ENCODE measurements at places on chromosomes 1 and 21. TPM values are rescaled to one million over a fixed set of nuclear protein-coding genes. Genes with fewer than 3 reads are reported as not detected.

Gene PLPPR4
- total RNA-seq: 0.55 TPM

Gene KLHDC8A
- total RNA-seq: not detected

Gene THEM5
- not detected for total RNA-seq

GRCh38 chr1:22645931-22646330 lies 2.5 kb downstream of the C1QC start:
- DNase-seq: no peak

DNA sequence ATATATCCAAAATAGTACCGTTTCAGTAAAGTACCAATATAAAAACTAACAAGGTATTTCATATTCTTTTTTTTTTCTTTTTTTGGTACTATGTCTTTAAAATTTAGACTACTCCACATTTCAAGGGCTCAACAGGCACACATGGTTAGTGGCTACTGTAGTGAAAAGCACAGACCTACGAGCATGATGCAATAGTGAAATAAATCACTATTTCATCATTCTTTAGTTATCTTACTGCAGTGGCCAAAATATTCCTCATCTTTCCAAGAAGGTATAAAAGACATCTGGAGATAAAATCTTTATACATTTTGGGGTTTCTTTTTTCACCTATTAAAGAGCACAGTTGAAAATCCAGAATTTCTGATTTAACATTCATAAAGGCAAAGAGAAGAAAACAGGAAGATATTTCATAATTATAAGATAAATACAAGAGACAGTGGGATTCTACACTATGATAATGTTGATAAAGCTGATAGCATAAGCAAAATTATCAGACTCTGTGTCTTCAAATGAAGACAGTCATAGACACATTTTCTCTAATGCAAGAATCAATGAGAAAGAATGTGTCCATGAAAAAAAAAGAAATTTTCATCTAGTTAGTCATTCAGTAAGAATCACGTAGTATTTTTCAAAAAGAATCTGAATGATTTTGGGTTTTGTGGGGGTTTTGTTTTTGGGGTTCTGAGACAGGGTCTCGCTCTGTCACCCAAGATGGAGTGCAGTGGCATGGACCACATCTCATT lies 41.9 kb downstream of the CEP170 start:
- DNase-seq: no peak

DNA sequence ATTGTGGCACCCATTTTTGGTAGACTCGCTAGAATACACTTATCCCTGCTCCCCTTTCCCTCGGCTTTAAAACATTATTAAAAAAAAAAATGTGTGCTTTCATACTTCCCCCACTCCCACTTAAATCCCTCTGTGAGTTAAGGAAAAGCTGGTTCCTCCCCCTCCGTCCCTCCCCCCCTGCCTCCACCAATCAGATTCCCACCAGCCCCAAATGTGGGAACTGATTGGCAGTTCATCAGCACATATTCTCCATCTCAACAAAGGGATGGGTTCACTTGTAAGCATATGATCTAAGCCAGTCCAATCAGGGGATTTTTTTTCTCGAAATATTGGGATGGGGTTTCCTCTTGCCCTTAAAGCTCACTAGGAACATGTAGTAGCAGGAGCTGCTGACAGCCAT lies 10.8 kb upstream of the FYB2 start:
- DNase-seq: no peak

DNA sequence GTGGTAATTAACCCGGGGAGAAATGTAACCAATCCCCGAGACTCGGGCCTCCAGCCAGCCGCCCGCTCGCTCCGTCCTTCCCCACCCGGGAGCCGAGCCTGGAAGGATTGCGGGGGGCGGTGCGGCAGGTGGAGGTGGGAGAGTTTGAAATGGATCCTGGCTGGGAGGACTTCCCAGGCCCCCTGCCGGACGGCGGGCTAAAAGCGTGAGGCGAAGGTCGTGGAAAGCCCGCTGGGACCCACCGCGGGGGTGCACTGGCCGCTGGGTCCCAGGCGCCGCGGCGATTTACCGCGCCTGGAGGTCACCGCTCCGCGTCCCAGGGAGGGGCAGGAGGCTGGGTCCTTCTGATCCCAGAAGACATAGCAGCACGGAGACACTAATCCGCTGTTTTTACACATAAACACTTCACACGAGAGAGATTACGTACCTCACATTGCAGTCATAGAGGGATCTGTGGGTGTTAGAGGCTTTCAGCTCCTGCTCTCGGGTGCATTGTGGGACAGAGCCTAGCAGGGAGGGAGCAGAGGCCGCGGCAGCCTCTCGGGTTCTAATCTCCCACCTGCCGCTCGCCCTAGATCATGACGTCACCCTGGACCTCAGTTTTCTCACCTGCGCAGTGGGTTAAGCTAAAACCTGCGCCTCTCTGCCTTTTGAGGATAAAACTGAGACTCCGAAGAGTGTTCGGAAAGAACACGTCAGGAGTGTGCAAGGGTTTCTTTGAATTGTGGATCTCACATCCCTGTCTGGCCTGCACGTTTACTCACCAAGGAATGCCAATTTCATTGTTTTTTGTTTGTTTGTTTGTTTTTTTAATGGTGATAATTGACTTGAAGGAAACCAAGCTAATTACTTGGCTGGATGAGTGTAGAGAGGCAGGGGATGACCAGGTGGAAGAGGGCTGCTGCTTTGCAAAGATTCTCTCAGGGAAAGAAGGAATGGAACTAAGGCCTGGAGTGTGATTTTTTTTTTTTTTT lies 17.1 kb upstream of the TMEM9 start:
- DNase-seq: peak; percentile 70

- no peak for DNase-seq
Observed at GRCh38 chr1:5297886-5298239, 643.5 kb downstream of the AJAP1 start.

- no peak for DNase-seq
Observed at GRCh38 chr1:3847081-3847480, 9.9 kb downstream of the CEP104 start.

DNA sequence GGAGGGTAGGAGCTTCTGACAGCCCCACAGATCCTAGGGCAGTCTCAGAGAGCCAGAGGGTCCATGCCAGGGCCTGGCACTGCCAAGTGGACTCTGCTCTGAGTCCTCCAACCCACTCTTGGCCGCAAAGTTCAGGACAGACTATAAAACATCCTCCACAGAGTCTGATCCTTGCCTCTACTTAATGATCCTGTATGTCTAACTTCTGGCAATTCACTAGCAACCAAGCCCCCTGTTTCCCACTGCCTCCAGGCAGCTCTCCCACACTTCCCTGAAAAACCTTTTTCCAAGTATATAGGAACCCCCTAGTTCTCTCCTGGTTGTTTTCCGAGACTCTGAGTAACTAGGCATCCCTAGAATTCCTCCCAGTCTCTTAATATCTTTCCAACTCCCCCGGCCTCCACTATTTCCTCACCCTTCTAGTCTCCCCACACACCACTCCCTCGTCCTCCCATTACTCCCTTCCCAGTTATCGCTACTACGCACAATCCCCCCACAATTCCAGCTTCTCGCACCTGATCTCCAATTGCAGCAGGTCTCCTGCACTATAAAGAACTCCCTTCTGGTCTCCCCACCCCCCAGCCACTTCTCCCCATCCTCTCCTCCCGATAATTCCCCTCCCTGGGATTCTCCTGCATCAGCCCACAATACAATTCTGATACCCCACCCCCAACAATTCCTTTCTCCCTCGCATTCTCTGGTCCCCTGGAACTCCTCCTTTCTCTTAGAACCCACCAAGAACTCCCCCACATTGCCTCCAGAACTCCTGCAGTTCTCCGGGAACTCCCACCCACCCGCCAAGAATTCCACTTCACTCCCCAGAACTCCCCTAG lies 574 bp downstream of the IGSF9 start:
- no peak for DNase-seq

DNA sequence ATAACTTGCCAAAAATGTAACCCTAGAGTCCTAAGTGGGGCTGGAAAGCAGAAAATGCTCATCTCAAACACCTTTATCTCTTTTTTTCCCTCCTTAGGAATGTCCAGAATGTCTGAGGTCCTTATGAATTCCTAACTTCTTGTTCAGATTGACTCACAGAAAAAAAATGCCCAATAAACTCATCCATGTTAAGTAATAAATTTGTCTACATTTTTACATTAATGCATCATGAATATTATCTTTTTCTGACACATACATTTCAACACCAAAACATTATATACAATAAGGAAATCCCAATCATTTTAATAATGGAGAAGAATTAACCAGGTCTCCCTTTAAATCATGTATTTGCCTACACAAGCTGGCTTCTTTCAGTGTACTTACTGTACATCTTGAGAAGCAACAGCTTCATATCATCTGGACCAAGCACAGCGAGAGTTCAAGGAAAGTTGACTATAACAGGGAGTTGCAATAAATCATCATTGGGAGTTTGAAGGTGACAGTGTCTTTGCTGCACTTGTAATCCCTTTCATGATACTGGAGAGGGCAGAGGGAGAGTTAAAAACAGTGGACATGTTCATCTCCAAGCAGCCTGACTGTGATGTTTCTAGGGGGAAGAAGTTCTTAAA lies 565.2 kb downstream of the LTN1 start:
- DNase-seq: no peak

DNA sequence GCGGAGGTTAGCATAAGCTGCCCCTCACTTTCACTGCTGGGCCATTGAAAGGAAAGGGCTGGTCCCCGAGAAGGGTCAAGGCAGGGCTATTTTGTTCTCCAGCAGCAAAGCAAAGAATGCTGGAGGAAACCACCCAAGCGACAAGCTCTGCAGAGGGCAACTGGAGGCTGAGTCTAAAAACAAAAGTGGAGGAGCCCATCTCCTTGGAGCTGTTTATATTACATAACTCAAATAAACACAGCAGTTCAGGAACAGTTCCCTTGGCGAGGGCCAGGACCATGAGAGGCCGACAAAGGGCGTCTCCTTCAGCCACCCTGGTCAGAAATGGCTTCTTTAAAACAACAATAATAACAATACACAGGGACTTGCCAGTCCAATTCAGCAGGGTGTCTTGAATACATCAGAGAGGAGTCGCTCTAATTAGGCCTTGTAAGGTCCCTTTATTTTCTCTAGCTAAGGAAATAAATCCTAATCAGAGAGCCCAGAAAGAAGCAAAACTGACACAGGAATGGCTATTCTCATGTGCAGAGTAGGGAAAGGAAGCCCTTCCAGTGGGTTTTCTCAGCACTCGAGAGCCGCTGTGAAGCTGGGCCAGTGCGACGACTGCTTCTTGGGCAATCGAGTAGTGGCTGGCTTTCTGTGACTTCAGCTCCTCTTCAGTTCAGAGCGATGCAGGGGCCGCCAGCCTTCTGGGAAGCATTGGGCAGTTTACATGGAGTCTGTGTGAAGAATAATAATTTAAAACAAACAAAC lies 57.0 kb upstream of the TARBP1 start:
- DNase-seq: peak; percentile 74

GRCh38 chr1:116457946-116458604 lies 85.0 kb downstream of the ATP1A1 start:
- DNase-seq: peak; percentile 48

DNA sequence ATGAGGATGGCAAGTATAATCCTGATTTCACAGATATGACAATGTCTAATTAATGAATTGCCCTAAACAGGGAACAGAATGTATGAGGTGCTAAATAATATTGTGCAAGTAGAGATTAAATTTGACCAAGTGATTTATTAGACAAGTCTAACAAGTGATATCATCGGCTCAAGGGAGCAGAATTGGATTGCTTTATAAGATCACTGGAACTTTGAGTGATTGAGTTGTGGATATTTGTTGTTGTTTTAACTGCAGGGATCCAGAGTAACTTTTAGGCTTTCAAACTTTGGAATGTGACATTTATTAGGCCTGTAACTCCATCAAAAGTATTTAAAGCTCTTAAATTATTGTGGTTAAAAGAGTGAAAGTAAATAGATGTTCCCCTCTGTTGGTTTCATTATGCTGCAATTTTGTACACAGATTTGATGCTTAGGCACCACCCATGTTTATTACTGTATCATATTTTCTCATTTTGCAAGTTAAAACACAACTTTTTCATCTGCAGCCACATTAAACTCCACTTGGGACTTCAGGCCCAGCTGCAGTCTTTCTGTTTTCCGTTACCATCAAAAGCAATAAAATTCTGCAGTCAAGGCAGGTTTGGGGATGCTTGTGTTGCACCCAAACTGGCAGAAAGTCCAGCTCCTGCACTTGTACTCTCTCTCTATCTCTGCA lies 206.6 kb downstream of the HLX start:
- no peak for DNase-seq

- no peak for DNase-seq
Observed at GRCh38 chr1:110259770-110260169, 49.7 kb downstream of the KCNC4 start.

- DNase-seq: no peak
Observed at GRCh38 chr1:233060461-233060994, 110.1 kb downstream of the NTPCR start.

- DNase-seq: no peak
Observed at GRCh38 chr1:221963742-221964141, 221.9 kb upstream of the DUSP10 start.

DNA sequence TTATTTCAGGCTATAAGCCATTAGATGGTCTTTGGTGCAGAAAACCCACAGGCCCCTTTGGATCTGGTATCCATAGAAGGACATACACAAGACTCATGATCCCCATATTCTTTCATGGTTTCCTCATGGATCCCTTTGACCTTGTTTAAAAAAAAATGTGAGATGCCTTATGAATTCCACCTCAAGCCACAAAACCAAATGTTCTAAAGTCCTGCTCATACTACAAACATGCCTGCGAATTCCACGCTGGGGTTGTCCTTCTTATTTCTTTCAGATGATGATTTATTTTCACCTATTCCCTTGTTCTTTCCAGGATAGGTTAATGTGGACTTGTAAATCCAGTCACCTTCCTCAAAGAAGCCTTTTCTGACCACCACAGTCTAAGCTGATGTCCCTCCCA lies 256.9 kb upstream of the DPYD start:
- DNase-seq: no peak

DNA sequence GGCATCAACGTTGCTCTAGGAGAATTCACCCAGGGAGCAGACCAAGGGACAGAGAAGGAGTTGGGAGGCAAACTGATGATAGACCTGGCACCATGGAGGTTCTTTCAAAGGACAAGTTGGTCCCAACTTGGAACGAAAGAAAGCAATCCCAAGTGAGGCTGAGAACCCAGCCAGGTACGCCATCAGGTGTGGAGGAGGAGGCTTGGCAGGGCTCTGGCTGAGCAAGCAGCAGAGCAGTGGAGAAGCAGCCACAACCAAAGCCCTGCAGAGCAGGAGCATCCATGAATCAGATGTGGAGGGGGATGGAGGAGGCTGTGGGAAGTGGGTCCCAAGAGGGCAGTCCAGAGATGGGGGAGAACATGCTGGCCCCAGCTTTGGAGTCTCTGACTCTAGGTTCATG lies 36.3 kb upstream of the RBM15 start:
- DNase-seq: no peak

DNA sequence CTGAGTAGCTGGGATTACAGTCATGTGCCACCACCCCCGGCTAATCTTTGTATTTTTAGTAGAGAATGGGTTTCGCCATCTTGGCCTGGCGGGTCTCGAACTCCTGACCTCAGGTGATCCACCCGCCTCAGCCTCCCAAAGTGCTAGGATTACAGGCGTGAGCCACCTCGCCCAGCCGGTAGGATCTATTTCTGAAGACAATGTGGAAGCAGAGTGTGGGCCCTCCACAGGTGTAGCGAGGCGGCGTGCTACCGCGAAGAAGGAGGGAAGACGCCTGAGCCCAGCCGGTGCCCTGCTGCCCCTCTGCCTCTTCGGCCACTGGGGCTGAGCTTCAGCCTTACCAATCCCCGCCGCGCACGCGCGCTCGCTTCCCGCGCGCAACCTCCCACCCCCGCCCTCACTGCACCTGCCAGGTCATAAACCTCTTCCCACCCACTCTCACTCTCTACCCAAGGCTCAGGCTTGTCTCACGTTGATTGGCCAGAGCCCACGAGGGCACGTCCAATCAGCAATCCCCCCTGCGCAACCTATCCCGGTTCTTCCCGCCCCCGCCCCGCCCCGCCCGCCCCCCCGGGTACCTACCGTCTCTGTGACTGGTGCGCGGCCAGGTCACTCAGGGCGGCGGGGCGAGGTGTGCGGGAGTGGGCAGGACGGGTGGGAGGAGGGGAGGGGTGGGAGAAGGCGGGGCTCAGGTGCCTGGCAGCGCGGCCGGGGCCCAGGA lies 409 bp upstream of the HOOK1 start:
- peak; percentile 89 for DNase-seq
